ENCODE measurements at places on chromosomes 1 and 21.

DNA sequence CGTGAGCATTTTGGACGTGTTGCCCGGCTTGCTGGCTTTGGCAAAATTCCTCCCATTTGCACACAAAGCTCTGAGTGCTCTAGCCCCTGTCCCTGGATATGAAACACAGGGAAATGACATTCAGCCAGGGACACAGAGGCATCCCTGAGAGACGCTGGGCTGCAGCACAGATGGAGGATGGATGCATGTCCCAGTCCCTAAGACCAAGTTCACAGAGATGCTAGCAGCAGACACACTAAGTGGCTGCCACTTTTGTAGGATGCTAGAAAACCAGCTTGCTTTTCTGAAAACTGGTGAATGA is 12.5 kb downstream of the ACTRT2 start:
- no peak for DNase-seq

GRCh38 chr1:110600716-110601115 is 5.4 kb downstream of the KCNA2 start:
- no peak for DNase-seq

DNA sequence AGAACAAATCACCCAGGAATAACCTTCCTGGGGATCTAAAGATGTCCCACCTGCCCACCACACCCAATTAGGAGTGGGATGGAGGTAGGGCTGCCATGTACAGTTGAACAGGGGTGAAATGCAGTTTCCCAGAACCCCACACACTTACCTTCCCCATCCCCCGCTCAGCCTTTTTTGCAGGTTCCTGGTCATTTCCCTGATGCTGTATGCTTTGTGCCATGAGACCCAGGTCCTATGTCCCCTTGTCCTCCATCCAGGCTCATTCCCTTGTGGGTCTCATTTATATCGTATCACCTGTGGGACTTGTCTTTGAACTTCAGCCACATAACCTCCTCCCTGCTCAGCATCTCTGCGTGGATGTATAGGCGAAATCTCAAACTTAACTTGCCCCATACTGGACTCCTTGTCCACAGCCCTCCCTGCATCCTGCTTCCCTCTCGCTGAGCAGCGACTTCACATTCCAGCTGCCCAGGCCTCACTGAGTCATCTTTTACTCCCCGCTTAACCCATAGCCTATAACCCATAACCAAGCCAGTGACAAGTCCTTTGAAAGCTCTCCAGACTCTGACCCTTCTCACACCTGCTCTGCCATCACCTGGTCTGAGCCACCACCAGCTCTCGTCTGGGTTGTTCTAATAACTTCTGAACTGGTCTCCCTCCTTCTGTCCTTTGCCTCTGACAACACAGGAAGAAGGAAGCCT is 4.7 kb downstream of the LDLRAD2 start:
- DNase-seq, result no peak

DNA sequence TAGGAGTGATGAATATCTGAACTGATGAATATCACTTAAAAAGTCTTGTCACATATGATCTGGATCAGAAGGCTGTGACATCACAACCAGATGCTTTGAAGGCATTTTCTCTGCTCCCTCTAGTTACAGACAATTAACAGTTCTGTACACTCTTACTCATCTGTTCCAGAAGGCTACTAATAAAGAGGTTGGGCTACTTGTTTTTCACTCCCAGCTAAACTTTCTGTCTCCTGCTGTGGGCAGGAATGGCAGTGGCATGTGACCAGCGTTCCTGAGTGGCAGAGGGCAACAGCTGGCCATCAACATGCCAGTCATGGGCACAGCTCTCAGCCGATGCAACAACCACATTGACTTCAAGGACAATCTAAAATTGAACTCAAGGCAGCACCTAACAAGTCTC is 66.7 kb downstream of the SLC45A1 start:
- DNase-seq, result no peak

GRCh38 chr1:213369465-213369864 is 318.4 kb downstream of the RPS6KC1 start:
- no peak for DNase-seq

DNA sequence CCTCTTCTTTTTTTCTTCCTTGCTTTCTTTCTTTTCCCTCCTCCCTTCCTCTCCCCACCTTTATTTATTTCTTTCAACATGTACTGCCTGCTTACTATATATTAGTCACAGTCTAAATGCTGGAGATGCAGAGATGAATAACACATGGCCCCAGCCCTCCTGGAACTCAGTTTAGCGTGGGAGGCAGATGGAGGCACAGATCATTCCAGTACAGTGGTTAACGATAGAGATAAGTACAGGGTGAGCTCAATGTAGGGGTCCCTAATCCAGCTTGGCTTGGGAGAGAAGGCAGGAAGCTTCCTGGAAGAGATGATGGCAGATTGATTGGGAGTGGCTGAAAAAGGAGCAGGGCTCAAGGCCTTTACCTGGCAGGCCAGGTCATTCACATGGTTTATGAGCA is 55.6 kb upstream of the PPP2R5A start:
- DNase-seq, result no peak

- DNase-seq, result no peak
These were observed 68.3 kb downstream of the RNASEL start for GRCh38 chr1:182520736-182521135.

DNA sequence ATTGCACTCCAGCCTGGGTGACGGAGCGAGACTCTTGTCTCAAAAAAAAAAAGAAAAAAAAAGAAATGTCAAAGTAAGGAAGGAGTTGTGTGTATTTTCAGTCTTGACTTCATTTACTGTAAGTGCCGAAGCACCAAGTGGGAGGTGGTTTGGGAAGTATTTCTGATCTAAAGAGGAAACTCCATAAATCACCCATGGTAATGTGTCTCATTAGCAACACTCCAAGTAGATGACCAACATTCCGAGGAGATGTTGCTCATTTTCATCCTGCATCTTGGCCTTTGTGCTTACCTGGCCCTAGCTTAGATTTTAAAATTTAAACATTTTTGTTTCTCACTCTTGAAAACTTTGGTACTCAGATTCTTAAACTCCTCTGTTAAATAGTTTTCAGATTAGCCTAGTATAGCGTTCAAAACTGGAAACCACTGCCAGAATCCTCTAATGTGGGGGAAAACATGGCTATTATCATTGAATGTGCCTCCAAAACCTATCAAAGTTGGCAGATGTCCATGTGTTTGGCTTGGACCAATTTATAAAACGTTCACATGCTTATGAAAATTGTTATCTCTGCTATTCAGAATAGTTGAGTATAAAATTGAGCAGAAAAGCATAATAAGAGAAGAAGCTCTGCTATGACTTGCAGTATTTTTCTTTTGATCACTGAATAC is 110.4 kb downstream of the NFIA start:
- no peak for DNase-seq

- no peak for DNase-seq
These were observed 48.1 kb downstream of the PHC2 start for GRCh38 chr1:33382661-33383415.

GRCh38 chr1:59972216-59972927 is 45.8 kb upstream of the CYP2J2 start:
- DNase-seq, result no peak

- DNase-seq, result no peak
These were observed 30.0 kb downstream of the KNCN start for GRCh38 chr1:46521414-46521813.

GRCh38 chr1:230279583-230279945 is 146.6 kb downstream of the PGBD5 start:
- no peak for DNase-seq

DNA sequence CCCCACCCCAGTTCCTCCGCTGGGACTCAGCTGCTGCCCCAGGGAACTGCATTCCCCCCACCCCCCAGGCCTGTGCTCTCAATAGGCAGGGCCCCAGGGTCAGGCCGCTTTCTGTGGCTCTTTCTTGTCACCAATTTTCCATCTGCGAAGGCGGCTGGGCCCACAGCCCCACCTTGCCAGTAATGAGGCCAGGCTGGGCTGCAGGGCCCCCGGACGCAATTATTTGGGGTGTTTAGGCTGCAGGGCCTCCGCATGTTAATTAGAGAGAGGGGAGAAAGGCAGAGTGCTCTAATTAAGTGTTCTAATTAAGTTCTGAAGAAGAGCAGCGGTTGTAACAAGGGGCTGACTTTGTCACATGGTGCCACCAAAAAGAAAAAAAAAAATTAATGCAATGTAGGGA is 71.8 kb downstream of the EPHB2 start:
- no peak for DNase-seq

GRCh38 chr1:63575340-63575826 is 17.8 kb upstream of the PGM1 start:
- no peak for DNase-seq

- DNase-seq, result no peak
These were observed 81.6 kb upstream of the KCNE2 start for GRCh38 chr21:34282223-34282622.

DNA sequence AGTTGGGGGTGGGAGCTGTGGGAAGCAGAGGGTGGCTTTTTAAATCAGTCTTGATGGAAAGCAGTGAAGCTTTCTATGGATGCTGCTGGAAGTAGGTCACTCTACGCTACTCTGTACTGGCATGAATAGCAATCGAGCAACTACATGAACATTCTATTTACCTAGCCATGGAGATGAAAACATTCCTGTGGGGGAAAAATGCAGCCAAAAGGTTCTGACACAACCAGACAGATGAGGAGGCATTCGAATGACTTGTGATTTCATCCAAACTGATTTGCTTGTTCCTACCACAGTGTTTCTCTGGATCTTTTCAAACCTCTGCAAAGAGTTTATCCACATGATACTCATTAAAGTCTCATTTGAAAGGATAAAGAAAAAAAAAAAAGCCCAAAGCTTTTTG is 95.0 kb downstream of the ASTN1 start:
- no peak for DNase-seq

DNA sequence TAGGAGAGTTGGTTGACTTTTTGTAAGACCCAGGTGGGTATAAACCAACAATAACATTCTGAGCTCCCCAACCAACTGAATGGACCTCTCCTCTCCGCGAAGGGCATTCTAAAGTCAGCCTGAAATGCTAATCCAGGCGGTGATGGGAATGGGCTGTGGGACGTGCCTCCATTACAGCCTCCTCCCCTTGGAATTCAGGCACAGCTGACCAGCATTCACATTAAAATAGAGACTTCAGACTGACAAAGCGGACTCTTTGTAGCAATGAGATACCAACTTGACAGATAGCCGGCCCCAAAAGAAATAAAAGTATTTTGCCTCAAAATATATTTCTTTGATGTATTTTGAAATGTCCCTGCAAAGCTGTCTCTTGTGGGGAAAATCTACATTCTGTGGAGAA is 101.7 kb downstream of the KIF26B start:
- no peak for DNase-seq

GRCh38 chr1:236728752-236729151 is 42.5 kb downstream of the ACTN2 start:
- no peak for DNase-seq

DNA sequence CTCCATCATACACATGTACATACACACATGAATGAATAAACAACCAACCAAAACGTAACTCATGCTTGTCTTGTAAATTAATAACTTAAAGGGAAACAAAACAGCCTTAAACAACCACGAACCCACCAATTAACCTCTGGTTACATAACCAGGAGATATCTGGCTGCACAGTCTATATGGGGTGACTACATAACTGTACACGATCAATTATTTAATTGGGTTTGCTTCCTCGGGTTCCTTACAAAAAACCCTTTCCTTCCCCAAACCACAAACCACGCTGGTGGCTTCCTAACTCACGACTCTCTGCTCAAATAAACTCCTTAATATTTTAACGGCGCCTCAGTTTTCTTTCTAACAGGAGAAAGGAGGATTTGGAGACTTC is 744 bp downstream of the ZNF670 start:
- DNase-seq, result no peak

DNA sequence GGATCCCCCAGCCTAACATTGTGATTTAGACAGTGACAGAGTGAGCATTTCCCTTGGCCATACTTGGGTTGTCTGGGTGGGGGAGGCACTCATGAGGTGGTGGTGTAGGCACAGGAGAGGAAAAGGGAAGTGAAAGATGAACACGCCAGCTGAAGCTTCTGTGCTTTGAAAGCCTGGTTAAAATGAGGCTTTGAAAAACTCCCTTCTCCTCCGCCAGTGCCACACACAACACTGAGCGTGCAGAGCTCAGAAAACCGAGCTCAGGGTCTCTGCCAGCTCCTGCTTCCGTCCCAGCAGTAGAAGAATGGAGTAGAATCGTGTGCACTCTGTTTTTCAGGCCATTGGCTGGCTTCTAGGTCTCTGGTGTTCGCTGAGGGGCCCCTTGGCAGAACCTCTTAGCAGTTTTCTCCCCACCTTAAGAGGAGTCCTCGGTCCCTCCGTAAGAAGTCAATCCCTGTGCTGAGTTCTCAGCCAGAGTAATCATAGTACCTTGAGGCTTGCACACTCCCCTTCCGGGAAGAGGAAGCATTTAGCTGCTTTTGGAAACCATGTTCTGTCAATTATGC is 12.9 kb downstream of the PLEKHM2 start:
- DNase-seq, result no peak

- no peak for DNase-seq
These were observed 52.3 kb upstream of the COG2 start for GRCh38 chr1:230589951-230590350.

GRCh38 chr1:212565571-212566305 is 42.8 kb upstream of the ATF3 start:
- DNase-seq, result no peak

- DNase-seq, result no peak
These were observed at the start of gene MACF1 for GRCh38 chr1:39204441-39205081. TSS of gene MACF1 (plus strand) at chr1:39204695. CDS start at chr1:39205023, 328 bp downstream.

GRCh38 chr1:23403038-23403336 is 21.6 kb downstream of the TCEA3 start:
- no peak for DNase-seq

- DNase-seq, result no peak
These were observed 48.5 kb upstream of the DMRTB1 start for GRCh38 chr1:53410701-53411100.

DNA sequence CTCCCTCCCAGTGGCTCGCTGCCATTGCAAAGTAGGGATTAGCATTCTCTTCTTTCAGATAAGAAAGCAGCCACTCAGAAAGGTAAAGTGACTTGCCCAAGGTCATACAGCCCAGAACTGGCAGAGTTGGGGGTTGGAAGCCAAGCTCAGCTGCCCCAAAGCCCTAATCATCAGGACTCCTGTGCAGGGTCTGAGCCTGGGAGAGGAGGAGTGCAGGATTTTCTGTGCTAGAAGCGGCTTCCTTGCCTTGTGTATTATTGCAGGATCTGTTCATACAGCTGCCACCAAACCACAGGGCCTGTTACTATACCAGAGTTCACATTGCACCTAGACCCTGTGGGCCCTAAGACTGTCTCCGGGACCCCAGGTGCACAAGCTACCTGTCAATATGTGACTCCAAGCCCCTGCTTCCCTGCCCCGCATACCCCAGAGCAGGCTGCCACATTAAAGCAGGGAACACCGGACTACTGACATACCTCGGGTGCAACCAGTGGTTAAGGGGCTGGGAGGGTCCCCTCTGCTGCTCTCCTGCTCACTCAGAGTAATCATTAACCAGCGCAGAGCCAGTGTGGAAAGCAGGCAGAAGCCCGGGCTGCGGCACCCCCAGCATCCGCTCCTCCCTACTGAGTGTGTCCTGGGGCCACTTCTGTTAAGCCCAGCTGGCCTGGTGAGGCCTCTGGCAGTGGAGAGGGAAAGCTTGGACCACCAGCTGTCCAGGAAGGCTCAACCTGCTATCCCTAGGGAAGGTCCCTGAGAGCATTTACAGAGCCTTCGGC is 15.8 kb downstream of the HSPG2 start:
- no peak for DNase-seq
